Stomach (tissue), 19 donors: ENCODE measurements at places on chromosomes 6 and 20. TPM values are rescaled to one million over a fixed set of nuclear protein-coding genes. Genes with fewer than 3 reads are reported as not detected.

CLVS2 gene
- not detected for total RNA-seq

EYA4 gene
- 2.7 TPM for total RNA-seq

AVP gene
- not detected for total RNA-seq

GRCh38 chr6:17845598-17845997 is 138.9 kb upstream of the NUP153 start:
- DNase-seq: no peak
- H3K4me3 ChIP-seq: no peak overlapping the region
- H3K27me3 ChIP-seq: no peaks in the 10 kb centered on the region
- no peaks in the 10 kb centered on the region for H3K4me1 ChIP-seq

DNA sequence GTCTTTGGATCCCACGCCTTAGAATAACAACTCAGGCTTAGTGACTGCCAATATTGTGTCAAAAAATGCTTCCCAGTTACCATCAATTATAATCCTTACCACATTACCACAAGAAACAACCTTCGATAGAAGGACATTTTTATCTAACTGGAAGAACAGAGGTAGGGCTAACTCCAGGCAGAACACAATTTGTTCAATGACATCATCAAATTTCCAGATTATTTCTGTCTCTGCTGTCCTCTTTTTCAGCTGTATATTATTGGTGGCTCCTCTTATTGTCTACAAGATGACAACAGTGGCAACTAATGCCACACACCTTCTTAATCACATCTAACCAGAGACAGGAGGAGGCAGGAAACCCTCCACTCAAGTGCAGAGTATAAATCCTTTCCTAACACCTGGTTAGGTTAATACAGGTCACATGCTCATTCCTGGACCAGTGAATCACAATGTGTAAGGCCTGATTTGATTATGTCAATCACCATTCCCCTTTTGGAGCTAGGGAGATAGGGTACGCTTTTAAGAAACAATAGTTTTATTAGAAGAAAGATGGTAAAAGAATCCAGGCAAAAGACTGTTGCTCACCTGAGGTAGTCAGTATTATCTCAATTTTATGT is 18.0 kb downstream of the KHDC1L start:
- H3K4me3 ChIP-seq: no peak overlapping the region
- no peak for DNase-seq
- H3K27me3 ChIP-seq: no peaks in the 10 kb centered on the region
- no peaks in the 10 kb centered on the region for H3K4me1 ChIP-seq
- H3K36me3 ChIP-seq: no peaks in the 10 kb centered on the region

DNA sequence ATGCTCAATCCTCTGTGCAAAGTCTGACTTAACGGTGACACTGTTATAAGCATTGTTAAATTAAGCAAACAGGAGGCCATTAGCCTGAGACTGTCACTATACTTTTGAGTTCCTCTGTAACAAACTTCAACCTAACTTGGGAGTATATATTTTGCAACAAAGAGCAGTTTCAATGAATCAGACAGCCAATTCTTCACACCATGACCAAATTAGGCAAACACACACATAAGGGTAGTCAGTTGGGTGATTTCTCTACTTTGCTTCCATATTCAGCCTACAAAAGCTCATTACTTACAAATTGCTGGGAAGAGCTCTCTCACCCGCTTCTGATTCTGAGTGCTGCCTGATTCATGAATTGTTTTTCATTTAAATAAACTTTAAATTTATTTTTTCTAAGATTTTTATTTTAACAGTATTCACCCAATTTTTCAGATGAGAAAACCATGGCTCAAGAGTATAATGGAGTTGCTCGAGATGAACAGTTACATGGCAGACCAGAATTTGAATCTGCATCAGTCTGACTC is 60.5 kb downstream of the HACE1 start:
- no peaks in the 10 kb centered on the region for H3K4me1 ChIP-seq
- H3K36me3 ChIP-seq: no peaks in the 10 kb centered on the region
- H3K27me3 ChIP-seq: no peaks in the 10 kb centered on the region
- no peak for DNase-seq

TMEM151B gene
- total RNA-seq: 0.29 TPM

- H3K4me3 ChIP-seq: no peak overlapping the region
- peak; percentile 2 for DNase-seq
- H3K27ac ChIP-seq: no peak overlapping the region
- H3K4me1 ChIP-seq: no peaks in the 10 kb centered on the region
- no peaks in the 10 kb centered on the region for H3K27me3 ChIP-seq
- H3K36me3 ChIP-seq: no peaks in the 10 kb centered on the region
Observed at GRCh38 chr6:17354700-17355403, 38.5 kb upstream of the CAP2 start.
